ENCODE measurements at places on chromosomes 4 and X.

GRCh38 chr4:41158756-41159155, 55.6 kb downstream of the APBB2 start:
- DNase-seq: no peak

DNA sequence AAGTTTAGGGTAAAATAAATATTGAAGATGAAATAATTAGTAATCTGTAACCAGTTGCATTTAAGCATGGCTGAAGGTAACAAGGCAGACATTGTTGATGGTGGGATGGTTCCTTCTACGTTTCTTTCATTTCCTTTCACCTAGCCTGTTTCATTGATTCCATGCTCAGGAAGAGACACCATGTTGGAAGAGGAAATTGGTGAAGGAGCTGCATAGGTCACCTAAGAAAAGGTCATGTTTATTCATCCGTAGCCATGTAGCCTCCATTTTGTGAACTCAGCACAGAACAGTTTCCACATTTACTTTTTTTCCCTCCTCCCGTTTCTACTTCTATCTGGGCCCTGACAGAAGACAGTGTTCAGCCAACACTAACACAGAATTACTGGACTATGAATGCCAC, 3.8 kb downstream of the ADH1B start:
- DNase-seq: no peak

DNA sequence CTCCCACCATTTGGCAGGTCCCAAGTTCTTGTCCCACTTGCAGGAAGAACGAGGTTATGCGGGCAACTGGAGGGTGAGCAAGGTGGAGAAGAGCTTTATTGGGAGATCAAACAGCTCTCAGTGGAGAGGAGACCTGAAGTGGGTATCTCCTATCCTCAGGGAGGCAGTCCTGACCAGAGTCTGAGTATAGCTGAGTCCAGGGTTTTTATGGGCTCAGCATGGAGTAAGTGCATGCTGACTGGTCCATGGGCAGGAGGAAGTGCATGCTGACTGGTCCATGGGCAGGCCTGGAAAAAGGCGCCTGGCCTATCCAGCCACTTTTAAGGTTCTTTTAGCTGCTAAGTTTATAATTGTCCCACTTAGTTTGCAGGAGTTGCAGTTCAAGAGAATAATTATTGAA, 7.4 kb upstream of the HNRNPD start:
- DNase-seq: no peak

DNA sequence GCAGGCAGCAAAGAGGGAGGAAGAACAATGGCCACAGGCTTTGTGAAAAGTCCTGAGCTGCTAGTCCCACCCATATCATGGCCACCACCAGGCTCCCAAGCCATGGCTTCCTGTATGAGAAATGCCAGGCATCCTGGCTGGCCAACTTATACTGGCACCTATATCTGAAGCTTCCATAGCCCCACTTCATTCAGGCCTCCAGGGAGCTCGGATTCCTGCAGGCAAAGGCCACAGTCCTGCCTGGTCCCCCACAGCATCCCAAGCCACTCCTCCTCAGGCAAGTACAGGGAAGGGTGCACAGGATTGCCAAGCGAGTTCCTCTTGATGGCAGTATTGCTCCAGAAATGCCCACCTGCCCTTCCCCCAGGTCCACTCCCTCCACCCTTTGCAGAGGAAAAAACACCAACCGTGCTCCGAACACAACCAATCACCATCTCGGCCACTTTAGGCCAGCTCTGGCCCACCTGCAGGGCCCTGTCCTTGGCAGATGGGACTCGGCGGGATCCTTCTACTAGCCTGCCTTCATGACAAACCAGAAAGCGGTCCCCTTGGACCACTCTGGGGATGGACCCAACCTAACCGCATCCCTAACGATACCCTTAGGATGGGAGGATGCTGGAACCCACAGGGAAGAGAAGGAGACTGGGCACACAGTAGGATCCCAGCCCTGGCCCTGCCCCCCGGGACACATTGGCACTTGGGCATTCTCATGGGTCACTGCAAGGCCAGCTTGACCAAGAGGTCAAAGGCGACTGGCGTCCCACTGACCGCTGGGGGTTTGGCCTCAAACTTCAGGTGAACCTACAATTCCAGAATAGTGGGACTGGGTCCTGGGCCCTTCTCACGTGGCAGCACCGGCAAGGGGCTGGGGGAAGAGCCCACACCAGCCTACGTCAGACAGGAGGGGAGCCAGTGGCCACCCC, 220.4 kb upstream of the AGTR2 start:
- peak; percentile 9 for DNase-seq

DNA sequence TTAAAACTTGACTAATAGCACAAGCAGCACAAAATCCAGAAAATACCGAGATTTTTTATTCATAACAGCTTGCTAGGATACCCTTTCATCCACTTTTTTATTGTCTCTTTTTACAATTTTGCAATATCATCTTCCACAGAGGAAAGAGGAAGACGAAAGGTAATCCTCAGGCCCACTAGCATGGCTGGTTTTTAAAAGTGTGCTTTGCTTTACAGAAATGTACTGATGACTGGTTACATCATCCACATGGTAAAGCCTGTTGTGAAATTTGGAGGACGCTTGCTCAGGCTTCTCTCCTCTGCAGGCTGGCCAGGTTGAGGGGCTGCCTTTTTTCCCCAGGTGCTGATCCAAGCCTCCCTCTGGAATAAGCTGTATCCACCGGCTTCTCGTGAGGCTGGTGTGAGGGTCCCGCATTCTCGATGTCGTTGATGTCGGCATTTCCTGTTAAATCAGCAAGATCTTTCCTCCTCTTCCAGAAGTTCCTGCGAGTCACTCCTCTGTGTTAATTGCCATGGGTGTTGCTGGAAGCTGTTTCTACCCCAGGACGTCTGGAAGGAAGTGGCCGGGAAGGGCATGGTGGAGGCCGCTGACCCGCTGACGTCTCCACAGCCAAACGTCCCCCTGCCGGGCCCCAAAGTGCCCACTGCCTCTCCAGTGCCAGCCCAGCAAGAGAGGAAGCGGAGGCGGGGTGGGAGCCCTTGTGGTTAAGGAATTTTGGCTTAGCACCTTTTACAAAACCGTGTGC, 5.8 kb upstream of the DGKQ start:
- no peak for DNase-seq

Measured in RPMI7951 (cell line).